Germinal center (tissue), 1 donor: ENCODE measurements at places on chromosomes 13 and 19.

- DNase-seq: no peak
Observed at GRCh38 chr19:15108845-15109767, 1.9 kb downstream of the SYDE1 start.

DNA sequence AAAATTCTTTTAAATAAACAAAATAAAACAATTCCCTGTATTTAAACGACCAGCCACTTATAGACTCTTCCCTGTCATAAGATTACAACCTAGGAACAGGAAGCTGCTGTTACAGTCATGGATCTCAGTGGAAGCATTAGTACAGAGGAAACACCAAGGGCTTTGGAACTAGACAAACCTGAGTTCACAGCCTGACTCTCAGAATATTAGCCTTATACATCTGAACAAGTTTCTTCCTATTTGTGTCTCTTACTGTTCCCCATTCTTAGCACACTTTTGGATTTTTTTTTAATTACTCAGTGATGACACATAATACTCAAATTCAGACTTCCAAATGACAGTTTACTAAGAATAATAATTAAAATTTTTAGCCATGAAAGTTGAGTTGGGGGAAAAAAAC lies 46.1 kb downstream of the ZDHHC20 start:
- no peak for DNase-seq

DNA sequence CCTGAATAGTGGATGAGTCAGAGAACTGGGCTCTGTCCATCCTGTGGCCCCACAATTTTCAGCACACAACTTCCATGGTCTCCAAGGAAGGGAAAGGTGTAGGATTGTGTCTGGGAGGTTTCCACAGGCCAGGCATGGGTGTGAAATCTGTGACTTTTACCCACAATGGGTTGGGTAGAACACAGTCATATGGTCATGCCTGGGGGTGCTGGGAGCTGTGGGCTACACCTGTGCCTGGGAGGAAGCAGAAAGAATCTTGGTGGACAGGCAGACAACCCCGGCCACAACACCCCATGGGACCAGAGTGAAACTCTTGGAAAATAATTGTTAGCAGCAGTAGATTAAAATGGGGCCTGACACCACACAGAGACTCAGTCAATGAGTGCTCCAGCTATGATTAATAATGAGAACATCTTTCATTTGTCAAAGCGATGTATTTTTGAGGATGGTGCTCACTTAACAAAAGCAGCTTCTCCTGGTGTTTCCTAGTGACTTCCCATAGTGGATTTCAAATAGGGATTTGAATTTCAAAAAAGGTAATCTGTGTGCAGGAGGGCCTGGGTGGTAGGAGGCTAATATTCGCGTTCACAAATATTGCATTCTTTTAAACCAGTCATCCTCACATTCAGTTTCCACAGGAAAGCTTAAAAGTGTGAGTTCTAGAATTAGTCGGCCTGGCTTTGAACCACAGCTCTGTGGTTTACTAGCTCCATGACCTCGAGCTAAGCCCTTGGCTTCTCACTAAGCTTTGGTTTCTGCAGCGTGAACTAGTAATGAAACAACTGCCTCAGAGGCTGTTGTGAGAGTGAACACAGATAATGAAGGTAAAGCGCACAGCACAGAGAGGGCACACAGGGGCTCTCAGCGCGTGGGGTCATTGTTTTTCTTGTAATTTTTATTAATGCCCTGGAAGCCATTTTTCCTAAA lies 89.3 kb upstream of the UQCRFS1 start:
- no peak for DNase-seq

DNA sequence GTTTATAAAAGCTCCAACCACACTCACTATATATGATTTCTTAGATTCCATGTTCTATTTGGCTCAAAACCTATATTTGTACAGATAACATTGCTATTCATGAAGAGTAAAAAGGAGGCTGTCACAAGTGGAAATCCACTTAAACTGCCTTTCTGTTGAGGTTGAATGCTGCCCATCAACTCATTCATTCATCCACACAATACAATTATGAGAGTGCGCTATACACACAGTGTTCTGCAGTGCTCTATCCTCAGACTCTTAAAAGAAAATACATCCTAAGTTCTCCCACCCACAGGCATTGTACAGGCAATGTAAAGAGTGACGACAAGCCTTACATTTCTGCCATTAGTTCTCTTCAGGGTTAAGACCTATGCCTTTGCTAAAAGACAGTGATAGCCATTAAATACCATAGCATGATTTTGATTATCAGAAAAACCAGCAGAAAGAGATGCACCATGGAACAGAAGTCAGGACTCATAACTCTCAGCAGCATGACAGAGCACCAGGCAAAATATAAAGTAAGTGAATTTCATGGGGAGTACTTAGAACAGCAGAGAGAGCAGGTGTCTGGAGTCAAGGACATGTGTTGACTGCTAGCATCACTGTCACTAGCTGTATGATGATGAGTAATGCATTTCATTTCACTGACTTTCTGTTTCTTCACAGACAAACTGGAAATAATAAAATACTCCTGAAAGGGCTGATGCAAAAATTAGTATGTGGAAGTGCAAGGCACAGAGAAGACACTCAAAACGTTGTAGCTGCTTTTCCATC lies 218.0 kb downstream of the RBM26 start:
- DNase-seq: no peak

DNA sequence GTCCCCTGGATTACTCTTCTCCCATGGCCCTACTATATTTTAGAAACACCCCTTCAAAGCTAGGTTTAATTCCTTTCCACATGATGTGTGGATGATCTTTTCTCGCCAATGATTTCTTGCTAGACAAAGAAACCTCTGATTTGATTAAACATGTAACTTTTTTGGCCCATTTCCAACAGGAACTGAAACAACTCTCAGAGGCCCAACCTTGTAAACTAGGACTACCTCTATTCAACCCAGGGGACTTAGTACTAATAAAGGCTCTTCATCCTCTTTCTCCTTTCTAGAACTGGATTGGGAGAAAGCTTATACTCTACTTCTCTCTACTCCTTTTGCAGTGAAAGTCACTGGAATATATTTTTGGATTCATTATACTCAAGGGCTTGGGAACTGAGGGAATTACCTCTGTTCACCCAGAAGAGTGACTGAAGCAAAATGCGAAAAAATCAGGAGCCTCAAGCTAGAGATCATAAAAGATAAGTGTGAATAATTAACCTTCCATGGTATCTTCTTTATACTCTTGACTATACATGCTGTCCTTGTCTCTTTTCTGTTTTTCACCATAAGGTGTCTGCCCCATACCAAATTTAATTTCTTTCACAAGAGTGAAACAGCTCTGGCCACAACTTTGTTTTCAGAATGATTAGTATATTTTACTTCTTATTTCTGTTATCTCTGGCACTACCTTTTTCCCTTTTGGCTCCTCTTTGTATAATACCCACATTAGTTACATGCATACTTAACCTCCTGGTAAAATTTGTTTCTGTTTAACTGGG lies 977.6 kb downstream of the SLITRK5 start:
- DNase-seq: no peak
